ENCODE measurements at places on chromosomes 6 and 20. TPM values are rescaled to one million over a fixed set of nuclear protein-coding genes. Genes with fewer than 3 reads are reported as not detected.
A peak's percentile ranks its signal among the peaks of the same experiment; 100 is the strongest.

Gene RGS17
- 0.05 TPM for total RNA-seq

- no peak for DNase-seq
Observed at GRCh38 chr6:113909224-113909856, 52.2 kb downstream of the MARCKS start.

Gene SLC17A3
- total RNA-seq = not detected

Gene SLC13A3
- 0.30 TPM for total RNA-seq

GRCh38 chr20:25239387-25240370 is 8.2 kb upstream of the PYGB start:
- no peak for DNase-seq

Gene ADGB
- not detected for total RNA-seq

Gene SPDEF
- not detected for total RNA-seq

GRCh38 chr6:40398034-40398691 is 189.0 kb downstream of the LRFN2 start:
- no peak for DNase-seq

DNA sequence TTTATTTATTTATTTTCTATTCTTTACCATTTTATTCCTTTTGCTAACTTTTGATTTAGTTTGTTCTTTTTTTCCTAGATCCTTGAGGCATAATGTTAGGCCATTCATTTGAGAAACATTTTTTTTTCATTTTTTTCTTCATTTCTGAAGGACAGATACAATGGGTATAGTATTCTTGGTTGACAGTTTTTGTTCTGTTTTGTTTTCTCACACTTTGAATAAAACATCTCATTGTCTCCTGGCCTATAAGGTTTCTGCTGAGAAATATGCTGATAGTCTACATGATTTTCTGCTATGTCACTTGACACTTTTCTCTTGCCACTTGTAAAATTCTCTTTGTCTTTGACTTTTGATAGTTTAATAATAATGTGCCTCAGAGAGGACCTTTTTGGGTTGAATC is 294.6 kb upstream of the EPHA7 start:
- no peak for DNase-seq

- no peak for DNase-seq
Observed at GRCh38 chr6:55069132-55069781, 105.1 kb upstream of the HCRTR2 start.

Gene MDFI
- total RNA-seq = 1.1 TPM

GRCh38 chr6:137309078-137309762 is 90.0 kb upstream of the IFNGR1 start:
- DNase-seq = peak; percentile 79

DNA sequence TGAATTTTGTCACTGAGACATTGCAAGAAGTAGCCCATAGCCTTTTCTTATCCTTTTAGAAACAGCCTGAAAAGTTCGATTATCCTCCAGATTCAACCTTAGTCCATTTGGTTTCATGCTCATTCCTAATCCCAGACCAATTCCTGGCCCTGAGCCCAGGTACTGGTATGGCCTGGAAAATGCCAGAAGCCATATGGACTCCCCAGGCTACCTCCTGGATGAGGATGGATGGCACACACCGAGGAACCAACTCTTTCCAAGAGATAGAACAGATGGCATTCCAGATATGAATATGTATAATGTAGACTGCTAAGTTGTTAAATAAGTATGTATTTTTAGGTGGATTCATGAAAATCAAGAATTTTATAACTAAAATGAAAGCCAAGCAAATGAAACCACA is 51.6 kb upstream of the SNAP25 start:
- no peak for DNase-seq

Gene RSPO3
- total RNA-seq = 0.67 TPM

DNA sequence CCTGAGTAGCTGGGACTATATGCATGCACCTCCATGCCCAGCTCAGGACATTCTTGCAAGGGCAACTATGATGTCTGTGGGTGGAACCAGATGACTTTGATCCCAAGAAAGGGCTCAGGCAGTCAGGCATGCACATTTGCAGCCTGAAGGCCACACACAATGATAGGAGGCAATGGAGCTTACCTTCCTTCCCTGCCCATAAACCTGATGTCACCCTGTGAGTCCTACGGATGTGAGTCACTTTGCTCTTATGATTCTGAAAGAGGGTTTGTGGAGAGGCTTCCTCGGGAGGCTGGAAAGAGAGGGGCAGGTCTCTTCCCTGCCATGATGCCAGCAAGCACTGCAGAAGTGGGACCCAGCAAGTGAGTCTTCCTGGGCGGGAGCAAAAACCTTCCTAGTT is 202.4 kb downstream of the LY86 start:
- DNase-seq = no peak

GRCh38 chr6:64732888-64733287 is 974.1 kb downstream of the EYS start:
- DNase-seq = no peak

- no peak for DNase-seq
Observed at GRCh38 chr6:38350220-38350619, 289.5 kb downstream of the BTBD9 start.

Gene TP53TG5
- total RNA-seq = 1.2 TPM

DNA sequence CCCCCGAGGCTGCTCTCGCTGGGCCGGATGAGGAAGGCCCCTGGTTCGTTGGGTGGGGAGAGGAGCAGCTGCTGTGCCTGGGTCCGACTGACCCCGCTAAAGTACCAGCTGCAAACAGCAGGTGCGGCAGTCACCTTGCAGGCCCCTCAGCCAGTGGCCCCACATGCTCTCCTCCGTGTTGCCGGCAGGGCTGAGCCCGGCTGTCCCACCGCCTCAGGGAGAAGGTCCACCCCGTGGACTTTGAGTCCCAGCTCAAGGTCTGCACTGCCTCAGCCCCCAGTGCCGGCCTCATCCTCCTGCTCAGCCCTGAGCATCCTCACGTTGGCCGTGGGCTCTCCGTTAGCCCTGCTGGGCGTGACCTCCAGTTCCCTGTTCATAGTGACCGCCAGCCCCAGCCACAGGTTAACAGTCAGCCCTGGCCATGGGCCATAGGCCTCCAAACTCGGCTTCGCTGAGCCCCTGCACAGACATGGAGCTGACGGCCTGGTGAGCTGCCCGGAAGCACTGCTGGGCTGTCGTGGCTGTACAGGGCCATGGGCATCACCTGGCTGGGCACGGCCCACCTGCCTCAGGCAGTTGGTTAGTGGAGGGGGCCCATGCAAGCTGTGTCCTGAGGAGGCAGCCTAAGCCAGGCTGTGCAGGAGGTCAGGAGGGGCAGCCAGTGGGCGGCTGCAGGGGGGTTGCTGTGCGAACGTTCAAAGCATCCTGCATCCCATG is 3.1 kb downstream of the SRMS start:
- no peak for DNase-seq

- peak; percentile 77 for DNase-seq
Observed at GRCh38 chr20:62795023-62795761, 1.1 kb upstream of the MRGBP start.

DNA sequence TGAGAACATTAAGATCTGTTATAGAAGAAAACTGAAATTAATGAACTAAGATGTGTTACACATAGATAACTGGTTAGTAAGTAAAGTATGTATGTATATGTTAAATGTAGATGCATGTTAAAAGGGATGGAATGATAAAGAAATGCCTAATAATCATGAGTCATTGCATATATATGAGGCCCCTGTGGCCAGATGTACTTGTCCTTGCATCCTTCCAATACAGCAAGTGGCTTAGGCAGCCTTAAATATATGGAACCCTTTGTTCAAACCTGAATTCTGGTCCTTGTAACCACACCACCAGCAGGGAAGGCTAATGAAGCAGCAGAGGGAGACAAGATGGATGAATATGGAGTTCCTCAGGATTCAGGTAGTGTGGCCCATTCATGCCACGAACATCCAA is 9.8 kb upstream of the AKAP7 start:
- no peak for DNase-seq

Gene RING1
- total RNA-seq = 26.4 TPM

Gene ZC2HC1B
- not detected for total RNA-seq

GRCh38 chr20:34824452-34824805 is 1.0 kb downstream of the NCOA6 start:
- DNase-seq = peak; percentile 57

DNA sequence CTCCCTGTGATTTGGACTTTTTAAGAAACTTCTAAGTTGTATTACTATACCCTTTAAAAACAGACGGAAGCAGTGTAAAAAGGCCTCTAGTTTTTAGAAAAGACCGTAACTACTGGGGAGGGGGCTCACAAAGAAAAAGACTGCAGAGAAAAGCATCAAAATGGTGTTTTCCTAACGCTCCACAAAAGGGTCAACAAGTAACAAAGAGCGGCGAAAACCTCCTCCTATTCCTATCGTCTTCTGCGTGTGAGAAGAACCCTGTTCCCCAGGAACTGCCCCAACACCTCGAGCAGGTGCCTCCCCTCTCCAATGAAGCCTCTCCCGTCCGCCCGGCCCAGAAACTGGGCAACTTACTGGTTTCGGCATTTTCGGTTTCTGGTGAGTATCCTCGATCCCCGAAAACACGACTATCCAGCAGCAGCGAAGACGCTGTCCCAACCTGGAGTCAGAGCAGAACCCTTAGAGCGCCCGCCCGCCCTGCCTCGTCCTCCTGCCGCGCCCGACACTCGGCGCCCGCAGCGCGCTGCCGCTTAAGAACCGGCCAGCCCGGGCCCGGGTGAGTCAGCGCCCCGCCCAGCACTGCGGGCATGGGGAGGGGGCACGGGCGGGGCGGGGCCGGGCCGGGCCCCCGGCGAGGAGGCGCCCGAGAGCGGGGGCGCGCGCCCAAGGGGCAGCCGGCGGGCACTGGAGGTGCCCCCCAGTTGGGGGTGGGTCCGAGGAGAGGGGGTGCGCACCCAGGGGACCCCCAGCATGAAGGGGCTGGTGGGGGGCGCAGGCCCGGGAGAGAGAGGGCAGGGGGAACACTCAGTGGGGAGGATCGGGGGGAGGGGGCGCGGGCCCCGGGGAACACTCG is 1.2 kb downstream of the EZR start:
- DNase-seq = peak; percentile 89

DNA sequence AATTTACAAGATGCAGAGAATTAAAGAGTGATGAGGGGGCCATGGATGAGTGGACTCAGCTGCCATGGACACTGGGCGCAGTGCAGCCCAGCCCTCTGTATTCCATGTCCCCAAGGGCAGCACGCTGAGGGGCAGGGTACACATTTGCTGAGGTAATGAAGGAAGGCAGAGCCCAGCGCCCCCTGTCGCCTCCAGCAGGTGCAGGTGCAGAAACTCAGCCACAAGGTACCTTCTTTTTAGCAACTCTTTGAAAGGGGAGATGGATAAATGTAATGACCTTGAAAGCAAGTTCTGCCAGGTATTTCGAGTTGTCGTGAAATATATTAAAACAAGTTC is 7.1 kb downstream of the CD93 start:
- no peak for DNase-seq

GRCh38 chr6:166726201-166726600 is 99.2 kb upstream of the RPS6KA2 start:
- DNase-seq = no peak

Gene PKHD1
- total RNA-seq = not detected

Gene ARFRP1
- 32.2 TPM for total RNA-seq

- no peak for DNase-seq
Observed at GRCh38 chr6:144936764-144937163, 651.6 kb downstream of the UTRN start.

- no peak for DNase-seq
Observed at GRCh38 chr6:23228439-23229024, 659.2 kb downstream of the HDGFL1 start.

Gene BNIP5
- not detected for total RNA-seq

DNA sequence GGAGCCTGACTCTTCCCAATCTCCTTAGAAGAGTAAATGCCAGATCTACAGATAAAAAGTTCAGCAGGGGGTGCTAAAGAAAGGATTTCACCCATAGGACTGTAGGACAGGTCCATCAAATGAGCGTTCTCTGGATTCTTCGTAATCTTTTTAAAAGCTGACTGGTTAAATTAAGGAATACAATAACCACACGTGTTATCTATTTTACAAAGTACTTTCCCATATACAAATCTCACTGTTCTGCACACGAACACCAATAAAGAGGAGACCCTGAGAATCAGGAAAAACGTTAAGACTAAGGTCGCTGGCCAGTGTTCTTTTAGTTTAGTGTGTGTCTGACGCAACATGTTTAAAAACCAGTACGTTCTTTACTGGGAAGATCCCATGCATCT is 542 bp downstream of the TUBE1 start:
- no peak for DNase-seq

DNA sequence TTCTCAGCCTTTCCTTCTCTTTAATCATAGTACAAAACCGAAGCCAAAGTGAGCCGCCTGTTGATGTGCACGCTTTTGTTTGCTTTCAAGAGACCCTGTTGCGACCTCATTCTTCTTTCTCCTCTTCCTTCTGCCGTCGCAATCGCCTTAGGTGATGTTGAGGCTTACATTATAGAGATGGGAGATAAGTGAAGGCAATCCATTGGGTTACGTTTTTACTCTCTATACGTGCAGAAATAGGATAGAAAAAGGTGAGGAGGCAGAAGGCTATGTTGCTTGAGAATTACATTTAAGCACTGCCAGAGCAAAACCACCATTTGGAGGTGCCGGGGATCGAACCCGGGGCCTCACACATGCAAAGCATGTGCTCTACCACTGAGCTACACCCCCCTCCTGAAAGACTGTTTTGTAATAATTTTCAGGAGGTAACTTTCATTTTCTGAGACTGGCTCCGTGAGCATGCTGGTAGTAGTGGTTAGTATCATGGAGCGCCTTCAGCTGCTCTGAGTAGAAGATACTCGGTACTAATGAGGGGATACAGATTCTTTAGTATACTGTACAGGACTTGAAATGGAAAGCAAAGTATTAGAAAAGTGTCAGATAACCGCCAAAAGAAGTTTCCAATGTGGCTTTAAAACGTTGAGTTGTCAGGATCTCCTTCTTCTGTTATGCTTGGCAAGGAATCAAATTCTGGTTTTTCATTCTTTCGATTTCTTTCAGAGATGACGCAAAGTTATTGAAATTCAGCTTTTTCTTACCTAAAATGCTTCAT is 165.6 kb downstream of the TRIM27 start:
- no peak for DNase-seq

- no peak for DNase-seq
Observed at GRCh38 chr6:121657972-121658371, 222.5 kb downstream of the GJA1 start.

Gene SLC35B2
- total RNA-seq = 19.4 TPM

Measured in Right ventricle myocardium superior (tissue), 1 donor.